B cell (primary cell): ENCODE measurements at places on chromosomes 7 and 10. TPM values are rescaled to one million over a fixed set of nuclear protein-coding genes. Genes with fewer than 3 reads are reported as not detected.

Gene WDR86
- total RNA-seq: 1.4 and 1.7 TPM in 2 replicates

Gene LIPJ
- total RNA-seq: 0.20 and 0.39 TPM in 2 replicates

Gene CTTNBP2
- total RNA-seq: 0.27 TPM in 2 replicates

- DNase-seq: no peak
- H3K4me1 ChIP-seq: peaks cover 4% of the 10 kb centered on the region
- H3K36me3 ChIP-seq: no peaks in the 10 kb centered on the region
- no peak overlapping the region for H3K4me3 ChIP-seq
These were observed 35.0 kb upstream of the ARHGAP12 start for GRCh38 chr10:31963589-31963980.

- no peaks in the 10 kb centered on the region for H3K27me3 ChIP-seq
- no peak for DNase-seq
- H3K27ac ChIP-seq: no peak overlapping the region
- no peak overlapping the region for H3K4me3 ChIP-seq
- no peaks in the 10 kb centered on the region for H3K4me1 ChIP-seq
- H3K36me3 ChIP-seq: no peaks in the 10 kb centered on the region
These were observed 264.7 kb downstream of the BAMBI start for GRCh38 chr10:28942012-28942411.

Gene INHBA
- not detected in 2 replicates for total RNA-seq

Gene EPO
- total RNA-seq: not detected in 2 replicates

DNA sequence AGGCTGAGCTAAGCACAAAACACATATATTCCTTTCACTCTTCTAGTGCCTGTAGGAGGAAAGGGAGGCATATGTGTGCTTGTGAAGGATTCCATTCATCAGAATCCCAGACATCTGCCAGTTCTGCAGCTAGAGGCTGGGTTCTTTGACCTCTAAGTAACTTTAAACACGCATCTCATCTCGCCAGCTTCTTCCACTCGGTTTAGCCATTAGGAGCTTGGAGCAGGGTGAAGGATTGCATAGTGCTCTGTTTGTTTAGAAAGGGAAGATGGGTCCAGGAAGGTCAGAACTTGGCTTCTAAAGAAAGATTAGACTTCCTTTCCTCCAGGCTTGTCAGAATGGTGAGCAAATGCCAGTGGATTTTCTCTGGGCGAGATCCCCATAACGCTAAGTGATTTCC is 43.6 kb downstream of the HK1 start:
- H3K27ac ChIP-seq: no peak overlapping the region
- H3K27me3 ChIP-seq: no peaks in the 10 kb centered on the region
- no peak for DNase-seq
- peaks cover 4% of the 10 kb centered on the region for H3K36me3 ChIP-seq
- no peak overlapping the region for H3K4me3 ChIP-seq

DNA sequence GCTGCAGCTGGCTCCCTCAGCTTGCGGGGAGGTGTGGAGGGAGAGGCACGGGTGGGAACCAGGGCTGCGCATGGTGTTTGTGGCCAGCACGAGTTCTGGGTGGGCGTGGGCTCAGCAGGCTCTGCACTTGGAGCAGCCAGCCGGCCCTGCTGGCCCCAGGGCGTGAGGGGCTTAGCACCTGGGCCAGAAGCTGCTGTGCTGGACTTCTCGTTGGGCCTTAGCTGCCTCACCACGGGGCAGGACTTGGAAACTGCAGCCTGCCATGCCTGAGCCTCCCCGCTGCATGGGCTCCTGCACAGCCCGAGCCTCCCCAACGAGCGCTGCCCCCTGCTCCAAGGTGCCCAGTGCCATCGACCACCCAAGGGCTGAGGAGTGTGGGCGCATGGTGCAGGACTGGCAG is 120.1 kb downstream of the ZNF248 start:
- H3K4me3 ChIP-seq: no peak overlapping the region
- H3K27me3 ChIP-seq: no peaks in the 10 kb centered on the region
- DNase-seq: no peak
- no peak overlapping the region for H3K27ac ChIP-seq
- no peaks in the 10 kb centered on the region for H3K36me3 ChIP-seq

Gene HSPA12A
- total RNA-seq: 17.7 and 18.8 TPM in 2 replicates

GRCh38 chr10:75107756-75108683 is 3.4 kb upstream of the SAMD8 start:
- DNase-seq: no peak
- H3K4me1 ChIP-seq: peaks cover 12% of the 10 kb centered on the region
- H3K4me3 ChIP-seq: no peak overlapping the region
- no peak overlapping the region for H3K27ac ChIP-seq

- H3K27ac ChIP-seq: no peak overlapping the region
- DNase-seq: no peak
- H3K27me3 ChIP-seq: no peaks in the 10 kb centered on the region
- no peaks in the 10 kb centered on the region for H3K4me1 ChIP-seq
- no peak overlapping the region for H3K4me3 ChIP-seq
- no peaks in the 10 kb centered on the region for H3K36me3 ChIP-seq
These were observed 201.7 kb downstream of the BUB3 start for GRCh38 chr10:123355748-123356481.

GRCh38 chr10:131570716-131571307 is 259.3 kb upstream of the TCERG1L start:
- H3K4me1 ChIP-seq: no peaks in the 10 kb centered on the region
- no peak for DNase-seq
- no peaks in the 10 kb centered on the region for H3K36me3 ChIP-seq
- H3K27me3 ChIP-seq: no peaks in the 10 kb centered on the region
- no peak overlapping the region for H3K27ac ChIP-seq
